Hindlimb muscle (tissue), 1 donor: ENCODE measurements at places on chromosomes 1 and 21.

DNA sequence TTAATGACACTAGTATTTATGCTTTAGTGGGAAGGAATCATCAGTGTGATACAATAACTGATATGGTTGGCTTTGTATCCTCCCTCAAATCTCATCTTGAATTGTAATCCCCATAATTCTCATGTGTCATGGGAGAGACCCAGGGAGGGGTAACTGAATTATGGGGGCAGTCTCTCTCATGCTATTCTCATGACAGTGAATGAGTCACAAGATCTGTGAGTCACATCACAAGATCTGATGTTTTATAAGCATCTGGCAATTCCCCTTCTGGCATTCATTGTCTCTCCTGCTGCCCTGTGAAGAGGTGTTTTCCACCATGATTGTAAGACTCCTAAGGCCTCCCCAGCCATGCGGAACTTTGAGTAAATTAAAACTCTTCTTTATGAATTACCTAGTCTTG is 1760.3 kb downstream of the NCAM2 start:
- DNase-seq, result no peak

- DNase-seq, result no peak
Observed at GRCh38 chr1:74341702-74342339, 106.6 kb downstream of the TNNI3K start.

GRCh38 chr1:52554756-52555155 is 1.9 kb upstream of the TUT4 start:
- no peak for DNase-seq

GRCh38 chr1:208332036-208332773 is 88.0 kb upstream of the PLXNA2 start:
- no peak for DNase-seq

DNA sequence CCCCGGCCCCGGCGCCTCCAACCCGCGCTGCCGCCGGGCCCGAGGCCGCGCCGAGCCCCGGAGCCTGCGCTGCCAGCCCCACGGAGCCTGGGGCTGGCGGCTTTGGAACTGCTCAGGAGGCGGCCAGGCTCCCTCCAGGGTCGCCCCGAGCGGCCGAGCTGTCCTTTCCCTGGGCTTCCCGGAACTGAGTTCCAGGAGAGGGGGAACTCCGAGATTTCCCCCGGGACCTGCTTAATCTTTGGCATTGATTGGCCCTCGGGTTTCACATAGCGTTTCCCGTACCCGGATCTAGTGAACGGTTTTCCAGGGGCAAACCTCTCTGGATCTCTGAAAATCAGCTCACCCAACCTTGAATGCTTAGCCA is 504 bp downstream of the H6PD start:
- DNase-seq, result peak; percentile 64

GRCh38 chr1:109241841-109242345 is 7.4 kb upstream of the CELSR2 start:
- DNase-seq, result no peak

DNA sequence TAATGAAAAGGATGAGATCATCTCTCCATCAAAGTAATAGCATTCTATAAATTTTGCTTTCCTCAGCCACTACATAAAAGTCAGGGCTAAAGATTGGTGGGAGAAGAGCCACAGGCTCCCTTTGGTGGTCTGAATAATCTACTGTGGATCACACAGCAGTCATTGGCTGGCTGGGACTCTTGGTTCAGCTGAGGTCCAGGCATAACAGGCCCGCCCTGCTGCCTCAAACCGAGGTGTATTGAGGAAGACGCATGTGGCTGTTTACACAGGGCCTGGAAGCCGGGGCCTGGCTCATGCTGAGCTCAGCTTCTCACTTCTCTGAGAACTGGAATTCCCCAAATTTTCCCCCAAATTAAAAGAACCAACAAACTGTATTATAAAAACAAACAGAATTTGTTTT is 139.2 kb downstream of the PTPRC start:
- no peak for DNase-seq

DNA sequence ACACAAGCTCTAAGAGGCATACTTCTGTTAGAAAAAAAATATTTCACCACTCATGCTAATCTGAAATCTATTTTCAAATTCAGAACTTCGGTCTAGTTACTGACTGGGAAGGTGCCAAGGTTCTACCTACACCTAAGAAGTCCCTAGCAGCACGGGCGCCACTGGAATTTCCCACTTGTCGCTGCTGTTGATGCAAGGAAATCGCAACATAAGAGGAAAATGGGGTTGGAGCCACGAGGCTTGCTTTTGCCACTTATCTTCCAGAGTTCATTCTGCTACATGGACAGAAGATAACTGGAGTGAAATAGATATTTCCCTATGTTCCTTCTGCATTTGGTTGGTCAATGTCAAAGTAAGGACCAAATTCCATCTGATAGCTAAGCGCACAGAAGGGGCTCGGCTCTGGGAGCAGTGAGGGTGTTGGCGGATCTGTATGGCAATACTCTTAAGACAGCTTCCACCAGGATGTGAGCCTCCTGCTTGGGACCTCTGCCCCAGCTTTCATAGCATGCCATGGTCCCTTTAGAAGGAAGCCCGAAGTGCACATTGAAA is 47.2 kb downstream of the RCAN1 start:
- no peak for DNase-seq

- DNase-seq, result no peak
Observed at GRCh38 chr1:7399514-7400125, 371.5 kb upstream of the VAMP3 start.

DNA sequence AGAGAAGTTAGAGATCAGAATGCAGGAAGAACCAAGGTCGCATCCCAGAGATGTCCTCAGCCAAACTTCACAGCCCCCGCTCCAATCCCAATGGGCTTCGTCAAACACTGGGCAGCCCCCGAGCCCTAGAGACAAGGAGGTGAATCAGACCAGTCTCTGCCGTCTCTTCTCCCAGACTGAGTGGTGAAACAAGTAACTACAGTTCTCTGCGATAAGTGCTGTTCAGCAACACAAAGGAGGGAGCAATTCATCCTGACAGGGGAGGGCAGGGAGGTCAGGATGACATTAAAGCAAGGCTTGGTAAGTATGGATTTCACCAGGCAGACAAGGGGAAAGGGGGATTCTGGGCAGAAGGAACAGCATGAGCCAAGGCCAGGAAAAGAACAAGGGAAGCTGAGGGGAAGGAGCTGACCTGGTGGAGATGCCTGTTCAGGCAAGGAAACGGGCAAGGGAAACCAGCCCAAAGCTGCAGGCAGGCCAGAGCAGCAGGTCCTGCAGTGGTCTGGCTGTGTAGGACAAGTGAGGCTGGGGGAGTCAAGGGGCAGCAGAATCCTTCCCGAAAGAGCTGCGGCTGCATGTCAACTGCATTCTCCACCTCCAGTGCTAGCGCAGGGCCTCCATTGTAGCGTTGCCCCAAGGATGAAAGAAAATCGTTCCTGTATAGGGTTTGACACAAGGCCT is 13.6 kb upstream of the ERI3 start:
- no peak for DNase-seq

- no peak for DNase-seq
Observed at GRCh38 chr1:63537940-63538339, 14.6 kb downstream of the EFCAB7 start.

DNA sequence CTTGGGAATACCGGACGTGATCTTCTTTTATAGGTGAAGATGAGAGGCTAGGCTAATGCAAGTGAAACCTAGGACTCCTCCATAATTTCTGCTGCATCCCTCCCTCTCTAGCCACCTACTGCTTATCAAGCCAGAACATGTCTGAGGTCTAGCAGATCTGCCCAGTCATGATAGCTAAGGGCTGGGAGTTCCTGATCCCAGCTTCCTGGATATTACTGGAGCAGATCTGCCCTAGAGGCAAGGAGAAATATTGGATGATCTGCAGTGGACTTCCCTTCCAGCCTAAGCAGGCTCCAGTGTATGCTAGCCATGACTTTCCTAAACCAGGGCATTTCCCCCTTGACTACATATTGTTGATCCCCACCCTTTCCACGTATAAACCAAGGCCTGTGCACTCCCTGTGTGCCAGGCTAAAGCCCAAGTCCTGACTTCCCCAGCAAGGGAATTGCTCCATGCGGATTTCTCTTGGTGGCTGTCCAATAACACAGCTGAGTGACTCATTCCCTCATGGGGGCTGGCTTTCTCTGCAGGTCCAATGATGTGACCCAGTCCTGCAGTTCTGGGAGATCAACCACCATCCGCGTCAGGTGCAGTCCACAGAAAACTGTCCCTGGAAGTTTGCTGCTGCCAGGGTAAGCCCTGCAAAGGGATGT is 15.5 kb upstream of the SARS1 start:
- no peak for DNase-seq

DNA sequence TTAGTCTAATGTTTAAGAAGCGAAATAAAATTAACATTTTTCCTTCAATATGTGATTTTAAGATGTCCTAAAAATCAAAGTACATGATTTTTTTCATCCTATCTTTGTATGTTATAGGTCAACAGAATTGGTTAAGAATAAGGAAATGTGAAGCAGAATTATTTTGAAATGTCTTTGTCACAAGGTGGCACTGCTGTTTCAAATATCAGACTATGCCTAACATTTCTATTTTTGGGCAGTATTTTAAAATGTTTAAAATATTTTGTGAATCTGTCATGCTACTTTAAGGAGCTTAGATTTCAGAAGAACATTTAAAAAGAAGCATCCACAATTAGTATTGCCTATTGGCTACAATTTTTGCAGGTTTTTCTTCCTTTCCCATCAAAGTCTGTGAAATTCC is 38.7 kb downstream of the AMY1C start:
- DNase-seq, result peak; percentile 10

GRCh38 chr1:232470711-232471110 is 159.2 kb downstream of the SIPA1L2 start:
- DNase-seq, result no peak

- DNase-seq, result no peak
Observed at GRCh38 chr1:5586629-5587028, 405.6 kb downstream of the NPHP4 start.

DNA sequence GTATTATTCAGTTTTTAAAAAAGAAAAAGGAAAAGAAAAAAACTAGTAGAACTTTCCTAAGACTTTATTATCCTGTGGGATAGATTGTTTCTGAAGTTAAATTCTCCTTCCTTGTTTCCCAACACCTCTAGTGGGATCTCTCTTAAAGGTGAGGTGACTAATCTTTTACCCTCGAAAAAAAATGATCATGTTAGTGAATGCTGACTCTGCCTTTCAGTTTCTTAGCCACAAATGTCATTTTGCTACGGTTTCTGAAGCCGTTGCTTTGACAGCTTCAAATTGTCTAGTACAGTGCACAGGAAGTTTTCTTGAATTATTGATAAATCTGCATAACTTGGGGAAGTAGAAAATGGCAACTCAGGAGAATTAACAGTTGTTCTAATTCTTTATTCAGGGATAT is 13.0 kb upstream of the NEK7 start:
- DNase-seq, result no peak

DNA sequence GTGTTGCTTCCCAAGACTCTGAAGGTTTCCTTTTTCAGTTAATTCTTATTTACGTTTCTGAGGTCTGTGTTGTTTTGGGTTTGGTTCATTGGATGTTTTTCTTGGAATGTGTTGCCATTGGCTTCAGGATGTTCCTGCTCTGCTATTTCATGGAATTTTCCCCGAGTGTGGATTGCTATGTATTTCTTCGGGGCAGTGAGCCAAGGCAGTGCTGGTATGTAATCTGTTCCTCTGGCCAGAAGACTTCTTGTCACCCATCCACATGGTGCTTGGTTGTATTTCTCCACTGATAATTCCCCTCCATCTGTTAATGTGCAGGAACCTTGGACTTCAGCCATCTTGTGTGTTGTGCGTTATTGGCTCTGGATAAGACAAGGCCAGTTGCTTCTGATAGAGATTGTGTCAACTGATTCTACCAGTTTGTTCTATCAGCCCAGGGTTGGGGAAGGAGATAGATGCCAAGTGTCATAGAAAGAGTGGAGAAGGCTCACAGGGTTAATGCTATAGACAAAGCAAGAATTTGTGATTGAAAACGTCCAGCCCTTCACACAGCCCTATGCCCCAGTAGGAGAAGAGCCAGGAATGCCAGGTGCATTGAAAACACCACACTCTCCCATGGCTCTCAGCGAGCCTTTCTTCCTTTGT is 505.2 kb downstream of the PLPP3 start:
- peak; percentile 73 for DNase-seq

DNA sequence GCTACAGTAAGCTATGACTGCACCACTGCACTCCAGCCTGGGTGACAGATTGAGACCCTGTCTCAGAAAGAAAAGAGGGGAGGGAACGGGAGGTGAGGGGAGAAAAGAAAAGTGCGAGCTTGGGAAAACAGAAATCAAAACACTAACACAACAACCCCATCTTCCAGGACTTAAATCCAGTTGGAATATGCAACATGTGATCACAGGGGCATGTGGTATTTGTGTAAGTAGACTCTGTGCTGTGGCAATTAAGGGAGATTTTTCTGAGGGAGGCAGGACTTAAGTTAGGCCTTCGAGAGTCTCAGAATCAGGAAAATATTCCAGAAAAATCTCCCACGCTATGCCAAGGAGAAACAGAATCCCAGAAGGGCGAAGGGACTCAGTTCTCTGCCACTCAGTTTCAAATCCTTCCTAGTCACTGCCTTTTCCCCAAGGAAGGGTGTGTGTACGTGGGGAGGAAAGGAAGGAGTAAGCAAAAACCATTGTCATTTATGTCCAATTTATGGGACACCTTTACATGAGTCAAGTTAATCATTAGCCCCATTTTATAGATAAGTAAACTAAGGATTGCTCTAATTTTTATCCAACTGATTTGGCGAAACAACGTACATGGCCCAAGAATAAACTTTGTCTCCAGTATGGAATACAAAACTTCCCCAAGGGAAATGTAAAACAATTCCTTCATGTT is 12.3 kb downstream of the ID3 start:
- no peak for DNase-seq

GRCh38 chr1:19083081-19083480 is 126.6 kb upstream of the IFFO2 start:
- no peak for DNase-seq

DNA sequence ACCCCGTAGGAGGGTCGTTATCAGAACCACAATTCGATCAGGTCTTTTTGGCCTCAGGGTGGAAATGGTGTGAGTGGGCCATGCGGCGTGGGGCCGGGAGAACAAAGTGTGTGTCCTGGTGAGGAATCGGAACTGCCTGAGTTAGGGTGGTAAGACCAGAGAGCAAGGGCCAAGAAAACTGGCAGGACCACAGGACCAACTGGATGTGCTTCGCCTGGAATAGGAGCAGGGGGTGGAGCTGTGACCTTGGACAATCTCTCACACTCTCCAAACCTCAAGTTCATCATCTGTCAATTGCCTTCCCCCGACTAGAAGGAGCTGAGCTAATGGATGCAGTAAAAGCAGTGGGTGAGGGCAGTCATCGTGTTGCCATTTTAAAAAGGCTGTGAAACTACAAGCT is 59.5 kb downstream of the NAV1 start:
- DNase-seq, result no peak

GRCh38 chr1:118334506-118334905 is 149.5 kb upstream of the SPAG17 start:
- no peak for DNase-seq

GRCh38 chr1:184191181-184191621 is 139.7 kb downstream of the TSEN15 start:
- peak; percentile 92 for DNase-seq

DNA sequence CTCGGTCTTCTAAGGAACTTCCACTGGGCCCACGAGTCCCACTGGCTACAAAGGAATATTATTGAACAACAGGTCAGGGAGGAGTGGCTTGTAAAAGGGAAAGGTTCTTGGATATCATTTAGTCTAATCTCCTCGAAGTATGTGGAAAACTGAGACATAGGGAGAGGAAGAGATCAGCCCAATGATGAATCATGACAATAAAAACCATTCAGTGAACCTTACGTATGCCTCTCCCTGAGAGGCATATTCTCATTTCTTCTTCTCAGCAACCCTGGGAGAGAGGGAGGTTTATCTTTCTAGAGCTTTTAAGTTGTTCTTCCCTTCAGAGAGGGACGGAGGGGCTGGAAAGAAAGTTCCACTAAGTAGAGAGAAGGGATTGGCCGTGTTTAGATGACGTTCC is 5.3 kb upstream of the MOB3C start:
- no peak for DNase-seq

GRCh38 chr1:214296860-214297745 is 16.1 kb downstream of the SMYD2 start:
- no peak for DNase-seq
